ENCODE measurements at places on chromosomes 13 and 19.

- no peak for DNase-seq
These were observed 15.9 kb downstream of the ZNF573 start for GRCh38 chr19:37763488-37763887.

GRCh38 chr13:46633416-46633815 is 80.4 kb downstream of the LRCH1 start:
- DNase-seq: peak; percentile 90

- peak; percentile 49 for DNase-seq
These were observed 1407.7 kb upstream of the SLC10A2 start for GRCh38 chr13:104473936-104474335.

DNA sequence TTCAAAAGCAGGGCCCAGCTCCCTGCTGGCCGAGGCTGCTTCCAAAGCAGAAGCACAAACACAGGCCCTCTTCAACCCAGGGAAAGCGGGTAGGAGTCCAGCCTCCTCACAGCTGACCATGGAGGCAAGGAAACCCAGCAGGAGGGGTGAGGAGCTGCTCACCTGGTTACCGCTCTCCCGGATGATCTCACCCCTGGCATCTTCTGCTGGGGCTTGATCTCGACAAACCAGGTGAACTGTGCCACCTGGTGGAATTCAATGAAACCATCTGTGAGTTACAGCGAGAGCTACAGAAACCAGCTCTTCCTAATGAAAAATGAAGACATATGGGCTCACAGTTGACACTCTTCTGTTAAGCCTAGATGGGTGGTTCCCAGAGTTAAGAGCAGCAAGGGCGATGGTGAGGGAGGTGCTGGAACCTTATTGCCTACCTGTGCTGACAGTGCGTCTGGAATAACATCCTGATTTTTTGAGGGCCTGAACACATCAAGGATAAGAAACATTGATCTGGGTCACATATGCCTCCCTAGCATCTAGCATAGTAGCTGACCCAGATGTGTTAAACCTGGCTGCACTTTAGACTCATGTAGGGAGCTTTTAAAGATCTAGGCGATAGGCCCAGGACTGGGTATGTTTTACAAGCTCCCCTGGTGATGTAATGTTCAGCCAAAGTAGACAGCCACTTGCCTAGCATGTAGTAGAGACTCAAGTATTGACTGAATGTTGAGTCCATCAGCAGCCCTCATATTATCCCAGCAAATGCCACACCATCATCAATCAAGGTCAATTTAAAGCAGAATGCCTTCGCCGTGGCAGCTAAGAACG is 6.1 kb downstream of the DHRS12 start:
- DNase-seq: peak; percentile 86

DNA sequence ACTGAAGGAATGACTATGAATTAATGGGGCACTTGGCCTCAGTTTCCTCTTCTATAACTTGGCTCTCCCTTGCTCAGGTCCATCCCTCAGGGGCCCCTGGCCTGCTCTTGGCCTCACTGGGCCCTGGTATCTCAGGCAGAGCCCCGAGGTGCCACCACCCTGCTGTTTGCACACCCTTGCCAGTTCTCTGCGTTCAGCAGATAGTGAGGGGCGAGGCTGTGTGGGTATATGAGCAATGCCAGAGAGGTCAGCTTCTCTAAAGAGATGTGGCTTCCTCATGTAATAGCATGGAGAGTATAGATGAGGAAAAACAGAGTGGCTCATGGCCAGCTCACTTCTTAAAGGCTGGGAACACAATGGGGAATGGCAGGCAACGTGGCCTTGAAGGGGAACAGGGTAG is 76.1 kb downstream of the CYSLTR2 start:
- DNase-seq: no peak

- no peak for DNase-seq
These were observed 200.5 kb downstream of the POU4F1 start for GRCh38 chr13:78402708-78403400.

DNA sequence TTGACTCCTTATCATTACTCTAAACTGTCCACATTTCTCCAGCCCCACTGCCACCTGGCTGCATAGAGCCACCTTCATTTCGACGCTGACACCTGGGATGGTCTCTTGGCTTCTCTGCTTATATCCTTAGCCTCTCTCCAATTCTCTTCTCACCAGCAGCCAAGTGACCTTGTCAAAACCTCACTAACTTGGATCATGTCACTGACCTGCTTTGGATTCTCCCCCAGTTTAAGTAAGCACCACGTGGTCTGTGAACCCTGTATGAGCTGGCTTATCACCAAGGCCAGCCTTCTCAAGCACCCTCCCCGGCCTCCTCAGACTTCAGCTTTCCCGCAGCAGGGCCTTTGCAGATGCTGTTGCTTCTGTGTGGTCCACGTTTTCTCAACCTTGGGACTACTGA is 12.3 kb upstream of the GGACT start:
- DNase-seq: no peak

DNA sequence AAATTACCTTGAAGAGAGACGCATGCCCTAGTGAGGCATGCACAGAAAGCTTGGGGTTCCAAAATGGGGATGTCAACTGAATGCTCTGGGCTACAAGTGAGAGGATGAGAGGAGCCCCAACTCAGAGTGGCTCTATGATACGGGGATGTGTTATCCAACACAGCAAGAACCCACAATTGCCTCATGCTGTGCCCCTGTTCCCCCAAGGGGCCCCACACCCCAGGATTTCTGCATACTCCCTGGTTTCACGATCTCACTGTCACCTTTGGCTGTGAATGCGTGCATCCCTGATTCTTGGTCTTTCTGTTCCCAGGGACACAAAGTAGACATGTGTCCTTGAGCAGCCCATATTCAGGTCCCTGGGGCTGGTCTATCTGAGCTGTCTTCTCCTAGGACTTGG is 29.3 kb downstream of the WDR88 start:
- no peak for DNase-seq

- DNase-seq: no peak
These were observed 400.5 kb upstream of the PCDH9 start for GRCh38 chr13:67630640-67631039.

DNA sequence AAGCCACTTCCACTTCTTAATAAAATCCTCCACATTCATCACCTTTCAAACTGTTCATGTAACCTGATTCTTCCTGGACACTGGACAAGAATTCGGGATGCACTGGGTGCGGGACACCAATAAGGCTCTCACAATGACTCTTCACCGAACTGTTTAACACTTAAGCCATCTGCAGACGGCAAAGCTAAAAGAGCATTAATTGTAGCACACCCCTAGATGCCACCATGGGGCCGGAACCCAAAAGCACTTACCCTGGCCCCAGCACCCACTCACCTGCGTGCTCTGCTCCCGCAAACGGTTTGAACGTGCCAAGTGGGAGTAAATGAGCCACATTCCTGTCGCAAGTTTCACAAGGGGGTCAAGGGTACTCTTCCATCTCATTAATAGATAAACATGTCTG is 254.3 kb upstream of the PRR20A start:
- DNase-seq: no peak

DNA sequence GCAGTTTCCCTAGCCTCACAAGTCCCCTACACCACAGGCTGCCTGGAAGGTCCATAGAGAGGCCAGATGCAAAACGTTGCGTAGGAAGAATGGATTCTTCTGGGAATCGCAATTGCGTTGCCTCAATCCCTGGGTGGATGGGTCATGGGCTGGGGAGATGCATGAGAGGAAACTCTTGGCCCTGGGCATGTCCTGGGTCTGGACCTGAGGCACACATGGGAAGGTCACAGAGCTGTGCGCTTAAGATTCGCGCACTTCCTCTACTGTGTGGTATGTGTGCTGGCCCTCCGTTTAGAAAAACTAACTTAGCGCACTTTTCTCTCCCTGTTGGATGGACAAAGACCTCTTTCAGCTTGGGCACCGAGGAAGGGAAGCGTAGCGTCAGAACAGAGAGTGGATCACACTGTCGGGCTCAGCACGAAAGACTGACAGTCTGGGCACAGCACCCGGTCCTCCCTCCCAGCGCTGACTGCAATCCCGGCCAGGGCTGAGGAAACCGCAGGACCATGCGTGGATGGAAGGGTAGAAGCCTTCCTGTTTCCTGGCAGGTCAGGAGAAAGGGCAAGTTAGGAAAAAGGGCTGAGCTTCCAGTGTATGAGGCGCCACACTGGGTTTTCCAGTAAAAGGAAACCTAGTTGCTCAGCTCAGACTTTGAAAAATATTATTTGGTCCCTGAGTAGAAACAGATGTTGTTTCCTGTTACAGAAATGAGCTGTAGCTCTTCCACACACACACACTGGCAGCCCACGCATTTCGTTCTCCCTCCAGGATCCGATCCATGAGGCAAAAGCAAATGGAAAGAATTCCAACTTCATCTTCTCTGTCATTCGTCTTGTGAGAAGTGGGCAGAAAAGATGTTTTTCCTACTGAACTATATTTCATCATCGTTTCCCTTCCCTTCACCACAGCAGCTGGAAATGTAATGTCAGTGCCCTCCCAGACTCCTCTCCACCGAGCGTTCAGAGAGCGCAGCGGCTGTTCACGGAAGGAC is 86.0 kb downstream of the ING1 start:
- no peak for DNase-seq

DNA sequence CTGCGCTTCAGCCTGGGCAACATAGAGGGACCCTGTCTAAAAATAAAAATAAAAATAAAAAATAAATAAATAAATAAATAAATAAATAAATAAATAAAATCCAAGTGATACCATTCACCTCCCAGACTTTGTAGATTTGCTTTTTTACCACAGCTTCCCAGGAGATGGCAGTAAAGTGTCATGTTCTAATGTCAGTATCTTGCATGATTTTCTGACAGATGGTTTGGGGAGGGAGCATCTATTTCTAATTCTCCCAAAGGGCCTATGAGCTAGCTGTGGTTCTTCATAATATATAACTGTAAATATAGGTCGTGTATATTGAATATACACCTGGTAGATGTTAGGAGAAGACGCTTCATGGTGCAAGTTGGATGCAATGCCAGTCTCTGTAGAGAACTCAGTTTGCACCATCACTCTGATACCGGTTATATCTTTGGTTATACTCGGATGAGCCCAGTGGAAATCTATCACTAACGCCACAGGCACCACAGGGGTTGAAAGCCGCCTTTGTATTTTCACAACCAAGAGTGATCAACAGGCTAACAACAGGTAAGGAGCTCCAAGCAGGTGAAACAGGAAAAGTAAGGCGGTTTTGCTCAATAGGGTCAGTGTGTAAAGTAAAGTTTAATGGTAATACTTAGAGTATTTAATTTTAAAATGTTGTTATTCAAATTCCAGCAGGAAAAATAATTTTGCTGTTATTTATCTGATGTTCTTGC is 13.9 kb downstream of the APLP1 start:
- peak; percentile 83 for DNase-seq

GRCh38 chr19:4174895-4175668 is 7.3 kb downstream of the SIRT6 start:
- no peak for DNase-seq

- peak; percentile 19 for DNase-seq
These were observed 83.3 kb downstream of the KCTD15 start for GRCh38 chr19:33879818-33880575.

DNA sequence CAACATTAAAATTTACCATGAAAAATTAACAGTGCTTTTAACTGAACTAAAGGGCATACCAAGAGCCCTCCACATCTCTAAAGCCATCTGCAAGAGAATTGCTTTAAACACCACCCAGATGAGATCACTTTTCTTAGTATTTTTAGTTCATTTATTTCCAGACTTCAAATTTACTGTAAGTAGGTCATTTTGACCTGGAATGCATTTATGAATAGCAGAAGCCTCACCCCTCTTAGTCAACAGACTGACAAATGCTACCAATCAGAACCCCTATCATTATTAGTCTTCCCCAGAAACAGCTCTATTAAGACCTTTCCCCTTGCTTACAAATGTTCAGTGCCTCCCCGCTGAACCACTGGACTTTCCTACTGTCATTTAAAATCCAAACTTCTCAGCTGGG is 27.3 kb downstream of the RUBCNL start:
- peak; percentile 26 for DNase-seq

DNA sequence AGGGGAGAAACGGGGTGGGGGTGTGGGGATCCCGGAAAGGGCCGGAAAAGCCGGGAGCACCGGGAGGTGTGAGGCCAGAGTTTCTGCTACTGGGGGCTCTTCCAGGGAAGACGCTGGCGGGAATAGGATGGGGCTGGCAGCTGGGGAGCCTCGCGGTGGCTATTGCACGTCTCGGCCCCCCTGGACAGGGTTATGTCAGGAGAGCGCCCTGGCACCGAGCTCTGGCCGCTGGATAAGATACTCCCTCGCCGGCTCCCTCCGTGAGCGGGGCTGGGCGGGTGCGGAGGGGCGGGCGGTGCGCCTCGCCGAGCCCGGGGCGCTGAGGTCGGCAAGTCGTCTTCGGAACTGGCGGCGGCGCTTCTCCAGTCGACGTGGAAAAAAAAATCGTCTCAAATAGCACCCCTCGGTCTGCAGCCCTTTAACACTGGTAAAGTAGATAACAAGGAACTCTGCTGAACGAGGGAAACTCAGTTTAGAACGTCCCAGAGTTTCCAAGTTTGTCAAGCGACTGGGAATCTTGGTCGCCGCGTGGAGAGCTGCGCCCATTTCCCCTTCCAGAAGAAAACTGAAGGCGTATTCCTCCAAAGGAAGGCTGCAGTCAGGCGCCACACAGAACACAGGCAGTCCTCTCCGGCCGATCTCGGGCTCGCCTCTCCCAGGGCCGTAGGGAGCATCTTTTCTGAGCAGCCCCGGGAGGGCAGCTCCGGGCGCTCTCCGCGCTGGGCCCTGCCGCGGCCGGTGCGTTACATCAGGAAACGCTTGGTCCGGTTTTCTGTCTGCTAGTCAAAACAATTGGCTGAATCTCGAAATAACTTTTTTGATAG is 115.1 kb downstream of the KCNRG start:
- peak; percentile 62 for DNase-seq

GRCh38 chr13:83450591-83450990 is 431.7 kb downstream of the SLITRK1 start:
- peak; percentile 5 for DNase-seq

DNA sequence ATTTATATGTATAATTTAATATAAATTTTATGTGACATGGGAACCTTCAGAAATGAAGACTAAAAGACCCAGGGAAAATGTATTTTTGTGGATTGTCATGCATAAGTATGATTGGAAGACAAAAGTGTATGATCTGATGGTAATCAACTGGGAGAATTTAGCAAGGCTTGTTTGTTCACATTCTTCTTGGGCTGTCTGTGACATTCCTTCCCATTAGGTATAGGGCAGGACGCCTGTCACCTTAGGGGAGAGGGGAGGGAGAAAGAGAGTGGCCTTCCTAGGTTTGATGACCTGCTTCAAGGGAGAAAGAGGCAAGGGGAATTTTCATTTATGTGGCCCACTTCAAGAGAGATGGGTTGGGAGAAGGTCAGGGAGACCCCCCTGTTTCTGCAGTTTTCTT is 22.4 kb downstream of the PIBF1 start:
- no peak for DNase-seq

- DNase-seq: peak; percentile 80
These were observed 669 bp downstream of the GADD45B start for GRCh38 chr19:2476451-2477140.

GRCh38 chr13:99085808-99086266 is 108.0 kb upstream of the DOCK9 start:
- DNase-seq: no peak

GRCh38 chr13:99196466-99197116 is 4.1 kb upstream of the UBAC2 start:
- no peak for DNase-seq

- DNase-seq: no peak
These were observed 5.5 kb upstream of the SERP2 start for GRCh38 chr13:44368062-44368591.

- DNase-seq: peak; percentile 14
These were observed 9.5 kb upstream of the TYK2 start for GRCh38 chr19:10389863-10390262.

Data from astrocyte of the hippocampus (primary cell).